ENCODE measurements at places on chromosomes 12 and 14.

- no peak for DNase-seq
These were observed 208.6 kb downstream of the CALM1 start for GRCh38 chr14:90605430-90605829.

GRCh38 chr12:74722709-74723108 lies 185.1 kb downstream of the ATXN7L3B start:
- no peak for DNase-seq

DNA sequence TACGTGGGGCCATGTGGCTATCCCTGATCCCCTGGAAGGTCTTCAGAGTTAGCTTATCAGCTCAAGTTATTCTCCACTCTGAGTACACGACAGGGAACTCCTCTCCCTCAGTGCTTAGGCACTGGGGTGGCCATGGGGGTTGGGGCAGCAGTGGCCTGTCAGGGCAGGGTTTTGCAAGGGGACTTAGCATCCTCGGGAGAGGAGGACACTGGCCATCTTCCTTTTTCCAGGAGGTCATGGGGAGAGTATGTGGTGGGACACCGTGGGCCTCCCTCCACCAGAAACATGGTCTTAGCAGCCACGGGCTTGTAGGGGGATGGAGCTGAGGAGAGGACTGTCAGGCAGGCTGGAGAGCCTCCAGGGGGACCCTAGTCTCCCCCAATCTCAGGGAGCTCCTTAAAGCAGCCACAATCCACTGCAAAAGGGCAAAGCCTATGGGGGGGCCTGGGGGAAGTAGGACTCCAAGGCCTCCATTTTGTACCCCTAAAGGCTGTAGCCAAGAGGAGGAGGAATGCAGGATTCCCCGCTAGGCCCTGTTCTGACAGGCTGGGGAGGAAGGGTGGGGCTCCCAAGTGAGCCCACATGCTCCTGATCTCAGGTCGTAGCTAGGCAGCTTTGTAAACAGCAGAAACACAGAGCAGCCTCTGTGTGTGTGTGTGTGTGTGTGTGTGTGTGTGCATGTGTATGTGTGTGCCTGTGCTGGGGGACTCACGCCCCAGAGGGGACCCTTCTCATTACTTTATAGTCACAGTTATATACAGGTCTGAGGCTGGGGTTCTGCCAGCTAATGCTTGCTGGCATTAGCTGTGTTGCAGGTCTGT lies 36.6 kb downstream of the KRT80 start:
- DNase-seq = no peak

- DNase-seq = no peak
These were observed 4.7 kb downstream of the LTB4R start for GRCh38 chr14:24315807-24316596.
